ENCODE measurements at places on chromosomes 7 and 10. TPM values are rescaled to one million over a fixed set of nuclear protein-coding genes. Genes with fewer than 3 reads are reported as not detected.

The SLC18A2 gene
- total RNA-seq: not detected

The MRC1 gene
- 11.8 TPM for total RNA-seq

GRCh38 chr7:76260171-76260703, 42.2 kb upstream of the HSPB1 start:
- DNase-seq: peak; percentile 32
- no peaks in the 10 kb centered on the region for H3K36me3 ChIP-seq
- no peak overlapping the region for H3K4me3 ChIP-seq

DNA sequence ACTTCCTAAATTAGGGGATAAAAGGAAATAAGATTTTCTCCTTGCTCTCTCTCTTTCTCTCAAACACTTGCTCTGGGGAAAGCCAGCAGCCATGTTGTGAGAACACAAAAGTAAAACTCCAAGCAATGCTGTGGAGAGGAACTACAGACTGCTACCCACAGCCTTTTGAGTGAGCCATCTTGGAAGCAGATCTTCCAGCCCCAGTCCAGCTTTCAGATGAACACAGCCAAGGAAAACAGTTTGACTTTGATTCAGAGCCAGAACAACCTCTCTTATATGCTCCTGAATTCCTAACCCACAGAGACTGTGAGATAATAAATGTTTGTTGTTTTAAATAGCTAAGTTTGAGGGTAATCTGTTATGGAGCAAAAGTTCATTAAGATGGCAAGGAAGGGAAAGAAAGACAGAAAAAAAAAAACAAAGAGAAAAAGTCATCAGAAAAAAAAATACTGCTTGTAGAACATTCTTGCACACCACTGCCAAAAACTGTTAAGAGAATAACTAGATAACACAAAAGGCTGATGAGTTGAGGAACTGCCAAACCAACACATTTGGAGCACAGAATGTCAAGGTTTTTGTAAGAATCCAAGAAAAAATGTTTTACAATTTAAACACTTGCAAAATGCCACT, 20.9 kb upstream of the PRKAR2B start:
- H3K27ac ChIP-seq: no peak overlapping the region
- no peaks in the 10 kb centered on the region for H3K36me3 ChIP-seq
- H3K4me1 ChIP-seq: no peaks in the 10 kb centered on the region
- H3K4me3 ChIP-seq: no peak overlapping the region

DNA sequence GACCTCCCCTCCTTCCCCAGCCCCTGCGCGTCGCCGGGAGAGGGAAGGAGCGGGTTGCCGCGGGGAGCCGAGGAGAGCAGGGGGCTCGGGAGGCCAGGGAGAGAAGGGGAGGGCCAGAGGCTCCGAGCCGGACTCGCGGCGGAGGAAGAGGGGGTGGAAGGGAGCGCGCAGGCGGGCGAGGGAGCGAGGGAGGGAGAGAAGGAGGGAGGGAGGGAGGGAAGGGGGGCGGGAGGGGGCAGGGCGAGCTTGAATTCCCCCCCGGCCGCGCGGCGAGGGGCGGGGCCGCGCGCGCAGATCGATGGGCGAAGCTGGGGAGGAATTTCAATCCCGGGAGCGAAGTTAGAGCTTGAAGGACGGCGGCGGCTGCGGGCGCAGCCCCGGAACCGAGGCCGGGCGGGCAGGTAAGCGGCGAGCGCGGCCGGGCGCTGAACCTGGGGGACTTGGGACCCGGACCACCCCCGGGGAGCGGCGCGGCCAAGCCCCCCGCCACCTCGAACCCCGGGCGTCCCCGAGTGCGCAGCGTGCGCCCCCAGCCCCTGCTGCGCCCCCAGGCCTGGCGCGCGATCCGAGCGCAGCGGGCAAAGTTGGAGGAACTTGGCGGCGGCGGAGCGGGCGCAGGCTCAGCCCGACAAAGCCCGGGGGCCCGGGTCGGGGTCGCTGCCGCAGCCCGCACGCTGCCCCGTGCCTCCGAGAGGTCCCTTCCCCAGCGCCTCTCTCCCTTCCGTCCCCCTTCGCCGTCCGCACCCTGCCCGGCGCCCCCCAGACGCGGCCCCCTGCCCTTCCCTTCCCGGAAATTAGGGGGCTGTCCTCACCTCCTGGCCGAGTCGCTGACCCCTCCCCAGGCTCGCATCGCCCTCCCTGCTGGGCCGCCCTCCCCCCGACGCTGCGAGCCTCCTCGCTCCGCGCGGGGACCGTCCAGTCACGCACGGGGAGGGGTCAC, at the start of gene ELFN1:
Gene ELFN1 (plus strand): TSS at position 324 of the 940 bp plus-strand sequence. CDS start 74,320 bp downstream, outside the sequence.
- peaks cover 22% of the 10 kb centered on the region for H3K4me1 ChIP-seq
- no peak within 1 kb of the TSS for H3K4me3 ChIP-seq
- DNase-seq: no peak
- no peaks in the 10 kb centered on the region for H3K36me3 ChIP-seq
- H3K27ac ChIP-seq: no peak within 1 kb of the TSS
- H3K27me3 ChIP-seq: peaks cover 27% of the 10 kb centered on the region

The GTF2I gene
- total RNA-seq: 383 TPM

- no peaks in the 10 kb centered on the region for H3K36me3 ChIP-seq
- H3K4me3 ChIP-seq: no peak overlapping the region
- no peaks in the 10 kb centered on the region for H3K27me3 ChIP-seq
- no peak overlapping the region for H3K27ac ChIP-seq
- DNase-seq: no peak
- peaks cover 3% of the 10 kb centered on the region for H3K4me1 ChIP-seq
Measured at GRCh38 chr7:1580422-1581030, 10.7 kb upstream of the PSMG3 start.
